ENCODE measurements at places on chromosomes 5 and 9.

DNA sequence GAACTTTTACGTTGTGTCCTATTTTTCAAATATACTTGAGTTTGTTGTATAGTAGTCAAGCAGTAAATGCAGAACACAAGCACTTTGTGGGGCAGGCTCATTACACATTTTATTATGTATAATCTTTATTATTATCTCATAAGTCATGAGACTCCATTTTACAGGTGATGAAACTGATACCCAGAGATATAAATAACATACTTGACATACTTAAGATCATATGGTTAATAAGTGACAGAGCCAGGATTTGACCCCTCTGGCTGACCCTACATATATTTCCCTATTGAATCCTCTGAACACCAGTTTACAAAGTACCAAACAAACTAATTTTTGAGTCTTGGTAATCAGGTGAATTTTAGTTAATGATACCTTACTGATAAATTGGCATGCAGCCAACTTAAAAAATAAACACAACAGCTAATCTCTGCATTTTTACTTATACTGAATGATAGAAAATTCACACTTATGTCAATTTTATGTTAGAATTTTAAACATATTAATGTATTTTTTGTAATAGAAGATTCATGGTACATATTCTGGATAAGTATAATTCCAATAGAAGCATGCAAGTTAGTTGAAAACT, 305.0 kb upstream of the MEF2C start:
- DNase-seq: peak; percentile 41

DNA sequence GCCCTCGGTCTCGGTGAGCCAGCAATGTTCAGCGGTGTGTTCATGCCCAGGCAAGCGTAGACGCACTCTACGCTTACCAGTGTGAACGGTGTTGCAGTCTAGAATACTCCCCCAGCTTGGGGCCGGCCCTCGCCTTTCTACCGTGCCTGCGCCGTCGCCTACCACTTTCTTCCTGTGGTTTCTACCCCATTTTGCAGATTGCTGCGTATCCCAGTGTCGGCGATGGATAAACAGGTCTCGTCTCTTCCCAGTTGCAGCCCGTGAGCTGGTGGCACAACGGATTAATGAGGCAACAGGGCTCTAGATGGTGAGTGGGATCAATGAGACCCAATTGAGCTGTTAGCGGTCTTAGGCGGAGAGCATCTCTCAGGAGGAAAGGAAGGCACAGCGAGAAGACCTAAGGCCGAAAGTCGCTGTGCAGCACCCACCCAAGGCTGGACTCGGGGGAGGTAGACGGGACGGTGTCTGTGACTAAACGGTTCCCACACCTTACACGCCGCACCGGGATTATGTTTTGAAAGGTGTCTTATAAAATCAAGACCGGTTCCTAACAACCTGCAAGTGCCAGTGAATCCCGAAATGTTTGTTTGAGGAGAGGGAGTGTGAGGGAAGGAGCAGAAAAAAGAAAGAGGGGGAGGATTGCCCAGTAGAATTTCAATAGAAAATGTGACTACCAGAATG, 5.8 kb downstream of the OTP start:
- DNase-seq: peak; percentile 71

- no peak for DNase-seq
Observed at GRCh38 chr9:127293767-127294166, 29.2 kb downstream of the GARNL3 start.

- peak; percentile 67 for DNase-seq
Observed at GRCh38 chr9:137201205-137201868, 796 bp upstream of the TPRN start.

- peak; percentile 77 for DNase-seq
Observed at GRCh38 chr5:43020399-43020746, 19.7 kb downstream of the ANXA2R start.

- DNase-seq: peak; percentile 86
Observed at GRCh38 chr5:154829181-154829588, 21.2 kb downstream of the FAXDC2 start.

DNA sequence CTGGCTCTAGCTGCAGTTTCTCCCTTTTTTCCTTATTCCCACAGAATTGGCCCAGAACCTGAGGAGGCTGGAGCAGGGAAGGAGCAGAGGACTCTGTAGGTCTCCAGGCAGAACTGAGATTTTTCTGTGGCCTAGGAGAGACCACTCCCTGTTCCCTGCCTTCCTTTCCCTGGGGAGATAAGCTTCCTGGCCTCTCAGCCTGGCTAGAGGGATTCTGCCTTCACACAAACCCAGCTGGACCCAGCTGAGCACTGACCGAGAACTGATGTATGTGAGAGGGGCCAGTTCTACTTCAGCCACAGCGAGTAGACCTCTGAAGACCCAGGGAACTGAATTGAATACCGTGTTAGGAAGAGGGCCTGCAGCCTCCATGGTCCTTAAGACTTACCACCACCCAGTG, 48.0 kb downstream of the RUSC2 start:
- DNase-seq: no peak

DNA sequence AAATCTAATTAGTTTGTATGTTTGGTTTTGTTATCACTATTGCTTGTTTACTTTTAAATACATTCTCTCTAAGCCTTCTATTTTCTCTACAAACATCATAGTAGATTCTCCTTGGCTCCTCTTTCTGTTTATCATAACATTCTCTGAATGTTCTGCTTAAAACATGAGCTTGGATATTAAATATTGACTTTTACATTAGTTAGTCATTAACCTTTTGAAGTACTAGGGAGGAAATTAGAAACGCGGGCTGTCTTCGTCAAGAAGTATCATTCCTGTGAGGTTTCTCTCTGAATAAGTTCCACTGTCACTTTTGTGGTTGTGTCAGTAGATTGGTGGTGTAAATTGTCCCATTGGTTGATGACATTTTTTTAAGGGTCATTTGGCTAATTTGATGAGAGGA, 821.5 kb downstream of the EFNA5 start:
- peak; percentile 93 for DNase-seq

GRCh38 chr9:95031711-95032461, 285.6 kb downstream of the FANCC start:
- DNase-seq: peak; percentile 97
